Esophagus mucosa (tissue), 1 donor: ENCODE measurements at places on chromosomes 5 and 9. TPM values are rescaled to one million over a fixed set of nuclear protein-coding genes. Genes with fewer than 3 reads are reported as not detected.

DNA sequence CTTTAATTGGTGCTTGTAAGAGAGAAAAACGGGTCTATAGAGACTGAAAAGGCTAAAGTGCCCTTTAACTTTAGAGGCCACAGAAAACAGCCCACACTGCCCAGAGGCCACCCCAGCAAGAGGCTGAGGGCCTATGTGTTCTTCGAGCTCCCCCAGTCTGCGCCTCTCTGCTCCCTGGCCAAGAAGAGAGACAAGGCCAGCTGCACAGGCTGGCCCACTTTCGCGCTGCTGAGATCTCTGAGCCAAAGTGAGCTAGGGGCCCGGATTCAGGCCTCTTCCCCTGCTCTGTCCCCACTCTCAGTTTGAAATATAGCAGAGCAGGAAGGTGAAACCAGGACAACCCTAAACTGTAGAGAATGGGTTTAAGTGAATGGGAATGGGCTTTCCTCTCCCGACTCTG lies 132.0 kb upstream of the TRIM32 start:
- ATAC-seq = no peak

DNA sequence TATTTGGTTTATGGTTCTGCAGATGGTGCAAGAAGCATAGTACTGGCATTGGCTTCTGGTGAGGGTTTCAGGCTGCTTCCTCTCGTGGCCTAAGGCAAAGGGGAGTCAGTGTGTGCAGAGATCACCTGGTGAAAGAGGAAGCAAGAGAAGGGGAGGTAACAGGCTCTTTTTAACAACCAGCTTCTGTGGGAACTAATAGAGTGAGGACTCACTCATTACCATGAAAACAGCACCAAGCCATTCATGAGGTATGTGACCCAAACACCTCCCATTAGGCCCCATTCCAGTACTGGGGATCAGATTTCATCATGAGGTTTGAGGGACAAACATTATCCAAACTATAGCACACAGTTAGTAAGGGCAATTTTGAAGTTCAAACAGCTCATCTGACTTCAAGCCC lies 263.5 kb downstream of the TMEM38B start:
- no peak for ATAC-seq

DNA sequence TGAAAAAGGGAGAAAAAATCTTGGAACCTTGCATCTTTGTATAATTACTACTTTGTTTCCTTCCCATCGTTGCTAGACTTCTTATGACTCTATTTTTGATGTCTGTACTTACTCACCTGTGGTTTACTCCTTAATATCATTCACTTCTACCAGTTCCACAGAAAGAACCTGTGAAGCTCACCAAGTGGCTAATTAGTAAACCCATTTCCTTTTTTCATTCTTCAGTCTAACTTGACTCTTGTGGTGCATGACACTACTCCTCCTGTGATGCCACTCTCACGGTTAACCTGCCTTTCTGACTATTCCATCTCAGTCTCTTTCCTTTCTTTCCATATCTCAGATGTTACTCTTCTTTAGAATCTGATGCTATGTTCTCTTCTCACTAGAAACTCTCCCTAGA lies 14.6 kb downstream of the RECK start:
- no peak for ATAC-seq

The SPATA31D4 gene
- total RNA-seq = not detected

The EGFL7 gene
- total RNA-seq = 13.0 TPM

The CDC14B gene
- total RNA-seq = 7.0 TPM
